NCI-H1092 treated with DMSO at 0.1 percent for 48 hours (cell line): ENCODE measurements at places on chromosomes 3 and 15.

DNA sequence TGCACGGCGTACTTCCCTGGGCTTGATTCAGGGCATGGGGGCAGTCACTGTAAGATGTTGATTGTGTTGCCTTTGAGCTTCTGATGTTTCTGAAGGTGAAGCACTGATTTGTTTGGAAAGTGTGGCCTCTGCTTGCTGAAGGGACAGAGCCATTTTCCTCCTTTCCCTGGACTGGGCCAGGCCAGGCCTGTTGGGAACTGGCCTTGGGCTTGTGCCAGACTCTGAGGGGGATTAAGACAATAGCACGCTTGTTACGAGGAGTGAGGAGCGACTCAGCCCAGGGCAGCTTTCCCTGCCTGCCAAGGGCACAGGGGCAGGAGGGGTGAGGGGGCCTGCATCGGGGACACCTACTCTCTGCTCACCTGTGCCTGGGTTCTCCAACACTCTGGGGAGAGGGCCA, 42.9 kb downstream of the LINGO1 start:
- peak; percentile 6 for DNase-seq

- no peak for DNase-seq
Observed at GRCh38 chr3:44069276-44069675, 172.4 kb upstream of the TOPAZ1 start.

GRCh38 chr3:116586285-116586944, 123.2 kb upstream of the TUSC7 start:
- no peak for DNase-seq

DNA sequence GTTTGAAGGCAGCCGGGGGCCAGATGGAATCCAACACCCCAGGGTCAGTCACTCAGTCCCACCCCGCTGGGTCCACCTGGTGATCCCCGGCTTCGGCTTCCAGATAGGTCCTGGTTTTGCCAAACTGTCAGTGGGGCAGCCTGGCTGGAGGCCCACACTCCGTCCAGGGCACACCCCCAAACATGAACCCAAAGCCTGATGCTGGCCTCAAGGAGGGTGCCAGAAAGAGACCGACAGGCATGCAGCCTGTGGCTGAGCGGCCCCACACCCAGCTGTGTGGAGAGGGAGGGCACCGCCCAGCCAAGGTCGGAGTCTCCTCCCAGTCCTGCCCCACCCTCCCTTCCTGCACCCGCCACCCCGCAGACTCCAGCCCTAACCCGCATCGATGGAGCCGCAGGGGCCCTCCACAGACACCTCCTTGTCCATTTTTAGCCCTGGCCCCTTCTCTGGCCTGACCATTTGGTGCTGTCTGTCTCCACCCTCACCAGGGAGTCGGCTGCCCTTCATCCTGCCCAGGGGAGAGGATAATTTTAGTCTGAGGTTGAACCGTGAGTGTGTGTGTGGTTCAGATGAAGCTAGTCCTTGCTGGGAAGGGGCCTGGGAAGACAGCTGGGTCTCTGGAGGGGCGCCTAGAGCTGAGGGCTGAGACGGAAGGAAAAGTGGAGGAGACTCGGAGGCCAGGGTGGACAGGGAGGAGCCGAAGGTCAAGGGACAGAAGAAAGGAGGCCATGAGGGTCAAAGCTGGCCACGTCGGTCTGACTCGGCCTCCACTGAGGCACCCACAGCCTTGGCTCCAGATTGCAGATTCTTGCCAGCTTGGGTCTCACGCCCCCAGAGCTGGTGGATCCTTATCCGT, 23.1 kb downstream of the TNK2 start:
- DNase-seq: no peak

- DNase-seq: no peak
Observed at GRCh38 chr3:138300647-138301046, 29.0 kb downstream of the NME9 start.
